ENCODE measurements at places on chromosomes 3 and 15. TPM values are rescaled to one million over a fixed set of nuclear protein-coding genes. Genes with fewer than 3 reads are reported as not detected.

The PRR20G gene
- total RNA-seq, result not detected

The SHISA5 gene
- total RNA-seq, result 91.9 TPM

The EPHA3 gene
- not detected for total RNA-seq

The FBXO40 gene
- not detected for total RNA-seq

The CCR8 gene
- total RNA-seq, result not detected

The SERPINI2 gene
- not detected for total RNA-seq

The SLC28A2 gene
- not detected for total RNA-seq

The SNTN gene
- not detected for total RNA-seq

The PIF1 gene
- 9.0 TPM for total RNA-seq

The SKOR1 gene
- under 0.01 TPM for total RNA-seq

The ADIPOQ gene
- not detected for total RNA-seq

The STT3B gene
- 130 TPM for total RNA-seq

The HHATL gene
- not detected for total RNA-seq

The TRAIP gene
- 3.2 TPM for total RNA-seq

The SCG5 gene
- 0.39 TPM for total RNA-seq

Data from dermis microvascular lymphatic vessel endothelial cell (primary cell).